AG04450 (cell line): ENCODE measurements at places on chromosomes 2 and 18.

GRCh38 chr2:85421260-85422071, 3.0 kb downstream of the SH2D6 start:
- DNase-seq, result no peak

DNA sequence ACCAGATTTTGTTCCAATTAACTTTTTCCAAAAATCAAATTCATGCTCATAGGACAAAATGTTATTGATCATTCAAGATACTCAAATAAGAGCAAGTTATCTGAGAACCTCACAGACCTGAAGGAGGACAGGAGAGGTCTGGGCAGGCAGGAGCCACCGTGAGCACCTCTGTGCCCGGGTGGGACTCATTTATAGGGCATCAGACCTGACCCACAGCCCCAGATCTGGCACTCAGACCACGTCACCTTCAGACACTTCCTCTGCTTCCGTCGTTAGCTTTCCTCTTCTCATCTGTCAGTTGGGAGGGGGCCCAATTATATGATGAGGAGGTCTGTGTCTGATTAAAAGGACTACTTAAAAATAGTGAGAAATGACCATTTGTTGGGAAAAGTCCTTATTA, 169.4 kb downstream of the EIPR1 start:
- DNase-seq, result no peak

GRCh38 chr2:229775614-229776313, 61.4 kb upstream of the DNER start:
- no peak for DNase-seq

- no peak for DNase-seq
These were observed 70.7 kb downstream of the CDC42EP3 start for GRCh38 chr2:37600735-37601134.

DNA sequence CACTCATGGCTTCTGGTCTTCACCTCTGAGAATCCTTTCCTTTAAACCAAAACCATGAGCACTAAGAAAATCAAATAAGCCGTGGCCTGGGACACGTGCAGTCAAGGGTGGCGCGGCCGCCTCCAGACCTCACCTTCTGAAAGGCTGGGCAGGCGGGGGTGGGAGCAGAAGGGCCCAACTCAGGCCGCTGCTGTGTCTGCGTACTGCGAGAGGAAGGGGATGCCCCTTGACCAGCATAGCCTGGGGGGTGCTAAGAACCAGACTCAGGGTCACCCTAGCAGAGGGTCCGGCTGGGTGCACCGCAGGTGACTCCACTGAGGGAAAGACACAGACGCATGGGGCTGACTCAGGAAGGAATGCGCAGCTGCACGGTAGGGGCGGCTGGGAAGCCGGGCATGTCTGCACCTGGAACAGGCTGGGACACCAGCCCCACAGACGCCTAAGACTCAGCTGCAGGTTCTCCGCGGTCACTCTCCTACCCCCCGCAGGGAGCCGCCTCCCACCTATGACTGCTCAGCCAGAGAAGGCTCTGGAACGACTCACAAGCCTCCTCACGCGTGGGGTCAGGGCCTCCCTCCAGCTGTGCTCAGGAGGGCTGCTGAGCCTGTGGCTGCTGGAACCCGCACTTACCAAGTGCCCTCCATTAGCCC, 432.4 kb upstream of the MYT1L start:
- no peak for DNase-seq

- no peak for DNase-seq
These were observed 47.0 kb upstream of the PTH2R start for GRCh38 chr2:208359632-208359986.

DNA sequence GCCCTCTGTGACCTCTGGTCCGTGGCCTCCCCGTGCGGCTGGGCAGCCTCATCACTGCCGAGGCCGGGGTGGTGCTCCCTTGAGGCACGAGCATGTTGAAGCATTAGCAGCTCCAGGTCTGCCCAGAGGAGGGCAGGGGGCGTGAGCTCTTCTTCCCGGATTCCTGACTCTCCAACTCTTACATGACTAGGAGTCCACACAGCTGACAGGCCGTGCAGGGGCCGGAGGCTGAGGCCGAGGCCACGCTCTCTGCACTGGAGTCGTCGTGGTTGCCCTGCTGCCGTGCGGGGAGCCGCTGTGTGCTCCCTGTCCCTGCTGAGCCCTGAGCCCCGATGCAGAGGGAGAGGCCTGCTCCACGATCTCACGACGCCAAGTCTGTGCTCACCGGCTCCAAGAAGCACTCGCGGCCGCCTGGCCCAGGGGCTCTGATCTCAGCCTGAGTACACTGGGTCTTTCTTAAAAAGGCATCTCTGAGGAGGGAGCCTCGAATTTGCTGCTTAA, 19.4 kb upstream of the KCNG2 start:
- DNase-seq, result no peak
